ENCODE measurements at places on chromosomes 12 and 14. TPM values are rescaled to one million over a fixed set of nuclear protein-coding genes. Genes with fewer than 3 reads are reported as not detected.

The BCL11B gene
- total RNA-seq = 0.11 TPM

The ESPL1 gene
- total RNA-seq = 0.36 TPM

- no peak for DNase-seq
Observed at GRCh38 chr12:30010071-30011052, 226.6 kb upstream of the TMTC1 start.

GRCh38 chr12:12642916-12643315 is 31.2 kb downstream of the CREBL2 start:
- DNase-seq = no peak

- no peak for DNase-seq
Observed at GRCh38 chr12:75813072-75813471, 218.5 kb downstream of the PHLDA1 start.

GRCh38 chr14:45907782-45908181 is 654.8 kb upstream of the MIS18BP1 start:
- no peak for DNase-seq

- no peak for DNase-seq
Observed at GRCh38 chr14:24481622-24482324, 26.3 kb downstream of the CMA1 start.

The EFS gene
- 3.6 TPM for total RNA-seq

DNA sequence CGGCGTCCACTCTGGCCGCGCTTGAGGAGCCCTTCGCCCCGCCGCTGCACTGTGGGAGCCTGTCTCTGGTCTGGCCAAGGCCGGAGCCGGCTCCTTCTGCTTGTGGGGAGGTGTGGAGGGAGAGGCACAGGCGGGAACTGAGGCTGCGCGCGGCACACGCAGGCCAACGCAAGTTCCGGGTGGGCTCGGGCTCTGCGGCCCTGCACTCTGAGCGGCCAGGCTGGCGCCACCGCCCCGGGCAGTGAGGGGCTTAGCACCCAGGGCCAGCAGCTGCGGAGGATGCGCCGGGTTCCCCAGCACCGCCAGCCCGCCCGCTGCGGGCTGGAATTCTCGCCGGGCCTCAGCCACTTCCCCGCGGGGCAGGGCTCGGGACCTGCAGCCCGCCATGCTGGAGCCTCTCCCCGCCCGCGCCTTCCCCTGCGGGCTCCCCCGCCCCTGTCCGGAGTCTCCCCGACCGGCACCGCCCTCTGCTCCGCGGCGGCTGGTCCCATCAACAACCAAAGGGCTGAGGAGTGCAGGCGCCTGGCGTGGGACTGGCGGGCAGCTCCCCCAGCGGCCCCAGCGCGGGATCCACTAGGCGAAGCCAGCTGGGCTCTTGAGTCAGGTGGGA is 921.2 kb upstream of the FOXG1 start:
- no peak for DNase-seq

The KLHL33 gene
- total RNA-seq = 0.33 TPM

The LRP1-AS gene
- not detected for total RNA-seq

DNA sequence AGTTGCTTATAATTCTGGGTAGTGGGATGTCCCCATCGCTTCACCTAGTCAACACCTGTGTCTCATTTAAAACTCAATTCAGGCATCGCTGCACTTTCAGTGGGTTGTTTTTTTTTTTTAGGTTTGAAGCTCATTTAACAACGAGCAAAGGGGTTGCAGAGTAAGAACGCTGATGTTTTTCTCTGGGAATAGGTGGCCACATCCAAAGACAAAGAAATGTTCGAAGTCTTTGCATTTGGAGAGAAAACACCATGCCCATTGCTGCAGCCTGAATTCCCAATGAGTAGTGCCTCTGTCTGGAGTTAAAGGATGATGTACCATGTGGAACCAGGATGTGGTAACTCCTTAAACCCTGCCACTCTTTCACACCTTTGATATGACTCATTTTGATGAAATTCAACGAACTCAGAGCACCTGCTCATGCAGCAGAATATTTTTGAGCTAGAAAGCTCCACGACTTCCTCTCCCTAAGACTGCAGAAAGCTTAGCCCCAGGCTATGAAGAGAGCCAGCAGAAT is 35.1 kb upstream of the BATF start:
- DNase-seq = no peak

GRCh38 chr14:102197317-102197853 is 57.7 kb downstream of the WDR20 start:
- DNase-seq = no peak

DNA sequence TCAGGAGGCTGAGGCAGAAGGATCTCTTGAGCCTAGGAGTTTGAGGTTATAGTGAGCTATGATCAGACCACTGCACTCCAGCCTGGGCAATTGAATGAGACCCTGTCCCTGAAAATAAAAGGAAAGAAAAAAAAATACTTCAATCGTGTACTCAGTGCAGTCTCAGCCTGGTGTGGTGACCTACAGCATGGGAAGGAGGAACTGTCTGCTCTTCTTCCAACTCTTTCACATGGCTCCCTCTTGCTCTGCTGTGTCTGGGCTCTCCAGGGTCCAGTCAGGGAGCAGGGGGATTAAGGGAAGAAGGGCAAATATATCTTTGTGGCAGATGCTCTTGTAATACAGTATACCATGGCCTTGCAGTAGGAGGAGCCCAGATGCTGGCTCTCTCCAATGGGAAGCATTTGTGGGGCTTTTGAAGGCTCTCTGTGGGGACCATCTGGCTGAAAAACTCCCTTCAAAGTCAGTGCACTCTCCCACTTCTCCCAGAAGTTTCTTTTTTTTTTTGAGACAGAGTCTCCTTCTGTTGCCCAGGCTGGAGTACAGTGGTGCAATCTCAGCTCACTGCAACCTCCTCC is 76.6 kb upstream of the TMPO start:
- no peak for DNase-seq

DNA sequence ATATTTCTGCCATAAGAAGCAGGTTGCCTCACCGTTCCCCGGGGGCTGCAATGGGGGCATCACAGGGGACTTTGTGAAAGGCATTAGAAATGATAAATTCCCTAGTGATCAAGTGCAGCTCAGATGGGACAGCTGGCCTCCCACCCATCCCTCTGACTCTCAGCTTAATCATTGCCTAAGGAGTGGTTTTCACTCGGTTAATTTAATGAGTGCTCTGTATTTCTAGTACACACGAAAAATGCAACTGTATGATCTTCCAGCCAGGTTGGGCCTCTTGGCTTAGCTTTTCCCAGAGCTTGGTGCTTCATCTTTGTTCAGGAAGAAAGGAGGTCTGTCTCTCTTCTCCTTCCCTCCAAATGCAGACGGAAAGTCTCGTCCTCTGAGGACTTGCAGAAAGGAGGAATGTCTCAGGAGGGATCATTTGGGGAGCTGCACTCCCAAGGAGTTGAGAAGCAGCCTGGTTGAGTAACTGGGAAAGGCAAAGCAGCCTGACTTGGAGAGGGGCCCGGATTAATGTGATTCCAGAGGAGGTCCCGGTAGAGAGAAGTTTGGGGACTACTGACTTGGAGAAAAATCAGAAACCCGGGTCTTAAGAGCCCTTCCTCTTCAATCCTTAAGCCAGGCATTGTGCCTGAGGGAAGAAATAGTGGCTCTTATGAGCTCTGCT is 7.2 kb downstream of the CD9 start:
- no peak for DNase-seq

DNA sequence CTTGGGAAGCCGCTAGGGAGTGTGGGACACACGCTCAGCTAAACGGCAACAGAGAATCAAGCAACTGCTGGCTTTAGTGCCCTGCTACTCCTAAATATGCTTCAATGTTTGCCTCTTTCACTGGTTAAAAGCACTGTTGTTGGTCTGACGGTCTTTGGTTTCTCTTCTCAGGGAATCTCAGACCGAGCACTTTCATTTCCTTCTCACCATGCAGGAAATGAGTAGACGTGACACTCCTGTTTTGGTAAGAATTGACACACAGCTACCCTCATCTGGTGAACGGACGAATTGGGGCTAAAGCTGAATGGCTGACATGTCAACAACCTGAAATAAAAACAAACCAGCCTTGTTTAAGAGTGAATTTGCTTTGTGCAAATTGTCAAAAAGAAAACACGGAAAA is 57.5 kb upstream of the PIWIL1 start:
- DNase-seq = no peak
